GM18507 (cell line): ENCODE measurements at places on chromosomes 12 and 14.

DNA sequence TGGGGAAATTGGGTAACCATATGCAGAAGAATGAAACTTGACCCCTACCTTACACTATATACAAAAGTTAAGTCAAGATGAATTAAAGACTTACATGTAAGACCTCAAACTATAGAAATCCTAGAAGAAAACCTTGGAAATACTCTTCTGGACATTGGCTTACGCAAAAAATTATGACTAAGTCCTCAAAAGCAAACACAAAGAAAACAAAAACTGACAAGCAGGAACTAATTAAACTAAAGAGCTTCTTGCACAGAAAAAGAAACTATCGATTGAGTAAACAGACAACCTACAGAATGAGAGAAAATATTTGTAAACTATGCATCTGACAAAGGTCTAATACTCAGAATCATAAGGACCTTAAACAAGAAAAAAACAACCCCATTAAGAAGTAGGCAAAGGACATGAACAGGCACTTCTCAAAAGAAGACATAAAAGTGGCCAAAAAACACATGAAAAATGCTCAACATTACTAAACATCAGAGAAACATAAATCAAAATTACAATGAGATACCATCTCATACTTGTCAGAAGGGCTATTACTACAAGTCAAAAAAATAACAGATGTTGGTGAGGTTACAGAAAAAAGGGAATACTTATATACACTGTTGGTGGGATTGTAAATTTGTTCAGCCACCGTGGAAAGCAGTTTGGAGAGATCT is 37.0 kb upstream of the CFAP54 start:
- DNase-seq: no peak

DNA sequence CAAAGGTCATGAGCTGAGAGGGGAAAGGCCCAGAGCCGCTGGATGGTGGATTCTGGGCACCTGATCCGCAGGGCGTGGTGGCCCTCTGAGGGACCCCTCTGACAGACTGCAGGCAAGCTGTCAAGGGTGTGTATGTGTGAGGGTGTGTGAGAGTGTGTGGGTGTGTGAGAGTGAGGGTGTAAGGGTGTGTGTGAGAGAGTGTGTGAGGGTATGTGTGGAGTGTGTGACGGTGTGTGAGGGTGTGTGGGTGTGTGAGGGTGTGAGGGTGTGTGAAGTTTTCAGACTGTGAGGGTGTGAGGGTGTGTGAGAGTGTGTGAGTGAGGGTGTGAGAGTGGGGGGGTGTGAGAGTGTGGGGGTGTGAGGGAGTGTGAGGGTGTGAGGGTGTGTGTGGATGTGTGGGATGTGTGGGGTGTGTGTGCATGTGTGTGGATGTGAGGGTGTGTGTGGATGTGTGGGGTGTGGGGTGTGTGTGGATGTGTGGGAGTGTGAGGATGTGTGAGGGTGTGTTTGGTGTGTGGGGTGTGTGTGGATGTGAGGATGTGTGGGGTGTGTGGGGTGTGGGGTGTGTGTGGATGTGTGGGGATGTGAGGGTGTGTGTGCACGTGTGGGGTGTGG is 156.7 kb downstream of the TMEM121 start:
- DNase-seq: no peak

- no peak for DNase-seq
These were observed 596.7 kb upstream of the ATP2B1 start for GRCh38 chr12:90305379-90305778.

DNA sequence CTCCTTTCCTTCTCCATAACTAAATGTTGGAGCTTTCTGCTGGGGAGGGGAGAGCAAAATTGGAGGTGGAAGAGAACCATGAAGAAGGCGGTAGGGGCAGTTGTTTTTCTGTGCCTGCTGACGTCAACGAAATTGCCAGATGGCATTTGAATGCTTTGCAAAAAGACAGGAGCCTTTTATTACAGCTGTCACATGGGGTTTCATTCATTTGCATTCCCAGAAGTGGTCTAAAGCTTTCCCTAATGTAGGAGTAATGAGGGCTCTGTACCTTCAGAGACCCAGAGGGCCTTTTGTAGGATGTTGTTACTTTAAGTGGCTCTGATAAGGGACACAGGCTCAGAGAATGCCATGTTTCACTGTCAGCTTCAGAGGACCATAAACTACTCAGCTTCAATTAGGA is 107.1 kb upstream of the SLCO1C1 start:
- DNase-seq: no peak

DNA sequence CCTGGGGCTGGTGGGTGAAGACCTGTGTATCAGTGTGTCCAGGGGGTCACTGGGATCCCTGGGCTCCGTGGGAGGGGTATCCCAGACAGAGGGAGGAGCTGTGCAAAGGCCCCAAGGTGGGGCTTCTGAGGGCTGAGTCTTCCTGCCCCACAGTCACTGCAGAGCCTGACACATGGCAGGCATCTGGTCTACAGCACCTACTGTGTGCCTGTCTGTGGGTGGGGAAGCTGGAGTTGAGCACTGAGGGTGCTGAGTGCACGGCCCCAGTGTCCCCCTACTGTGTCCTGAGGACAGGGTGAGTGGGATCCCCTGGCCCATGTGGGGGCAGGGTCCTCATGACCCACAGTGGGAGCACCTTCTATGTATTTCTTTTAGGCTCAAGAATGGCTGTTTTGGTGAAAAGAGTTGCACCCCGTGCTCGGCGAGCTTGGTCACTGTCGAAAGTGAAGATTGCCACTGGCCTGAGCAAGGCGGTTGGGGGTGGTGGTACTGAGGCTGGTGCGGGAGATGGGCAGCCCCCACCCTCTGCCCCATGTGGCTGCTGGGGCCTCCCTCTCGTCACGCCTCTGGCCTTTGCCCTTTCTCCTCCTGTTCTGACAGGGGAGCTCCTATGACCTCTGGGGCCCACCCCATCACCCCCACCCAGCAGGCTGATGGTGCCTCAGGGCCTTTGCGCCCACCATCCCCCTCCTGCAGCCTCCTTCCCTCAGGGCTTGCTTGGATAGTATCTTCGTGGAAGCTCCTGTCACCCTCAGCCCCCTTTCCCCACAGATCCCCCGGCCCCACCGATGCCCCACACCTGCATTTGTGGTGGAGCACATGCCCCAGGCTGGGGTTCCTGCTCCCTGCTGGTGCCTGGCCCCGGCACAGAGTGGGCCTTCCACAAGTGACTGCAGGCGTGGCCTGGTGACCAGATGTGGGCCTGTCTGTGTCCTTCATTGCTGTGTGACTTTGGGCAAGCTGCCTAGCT is 55.8 kb downstream of the BEGAIN start:
- DNase-seq: no peak

DNA sequence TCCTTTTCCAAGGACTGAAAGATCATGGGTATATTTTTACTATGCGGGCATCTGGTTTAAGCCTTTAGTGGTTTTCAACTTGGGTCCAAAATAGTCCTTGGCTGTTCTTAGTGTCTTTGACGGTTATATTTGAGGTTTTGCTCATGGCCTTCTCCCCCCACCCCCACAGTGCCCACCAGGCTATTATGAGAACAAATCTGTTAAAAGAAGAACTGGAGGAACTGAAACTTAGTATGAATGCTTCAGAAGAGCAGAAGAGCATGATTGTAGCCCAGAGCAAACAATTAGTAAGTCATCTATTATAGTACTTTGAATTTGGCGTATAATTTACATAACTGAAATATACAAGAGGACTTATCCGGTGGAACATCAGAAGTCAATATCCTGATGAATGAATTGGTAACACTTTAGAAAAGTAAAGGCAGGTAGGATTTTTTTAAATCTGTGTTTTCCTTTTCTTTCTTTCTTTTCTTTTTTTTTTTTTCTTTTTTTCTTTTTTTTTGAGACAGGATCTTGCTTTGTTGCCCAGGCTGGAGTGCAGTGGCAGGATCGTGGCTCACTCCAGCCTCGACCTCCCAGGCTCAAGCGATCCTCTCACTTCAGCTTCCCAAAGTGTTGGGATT is 71.8 kb upstream of the BCAT1 start:
- peak; percentile 22 for DNase-seq

GRCh38 chr12:13187399-13187798 is 9.1 kb upstream of the EMP1 start:
- no peak for DNase-seq

DNA sequence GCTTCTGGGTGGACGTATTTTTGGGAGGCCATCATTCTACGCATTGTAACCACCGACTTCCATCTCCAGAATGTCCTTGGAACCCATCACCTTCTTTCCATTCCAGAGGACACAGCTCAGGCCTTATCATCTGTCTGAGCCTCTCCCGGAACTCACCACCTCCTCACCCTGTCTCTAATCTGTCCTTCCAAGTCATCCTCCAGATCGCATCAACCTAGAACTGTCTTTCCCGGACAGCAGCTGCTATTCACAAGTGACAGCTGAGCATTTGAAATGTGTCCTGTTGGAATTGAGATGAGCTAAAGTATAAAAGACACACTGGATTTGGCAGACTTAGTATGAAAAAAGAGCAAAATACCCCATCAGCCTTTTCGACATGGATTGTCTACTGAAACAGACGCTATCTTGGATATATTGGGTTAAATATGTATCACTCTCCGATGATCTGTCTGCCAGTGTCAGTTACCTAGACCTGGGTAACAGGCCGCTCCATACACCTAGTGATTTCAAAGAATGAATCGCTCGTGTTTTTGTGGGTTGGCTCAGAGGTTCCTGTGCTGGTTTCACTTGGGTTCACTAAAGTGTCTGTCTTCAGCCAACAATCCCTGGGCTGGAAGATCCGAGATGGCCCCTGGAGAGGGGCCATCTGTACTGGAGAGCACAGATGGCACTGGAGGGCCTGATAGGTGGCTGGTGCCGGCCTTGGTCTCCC is 104.4 kb upstream of the RFLNA start:
- no peak for DNase-seq

DNA sequence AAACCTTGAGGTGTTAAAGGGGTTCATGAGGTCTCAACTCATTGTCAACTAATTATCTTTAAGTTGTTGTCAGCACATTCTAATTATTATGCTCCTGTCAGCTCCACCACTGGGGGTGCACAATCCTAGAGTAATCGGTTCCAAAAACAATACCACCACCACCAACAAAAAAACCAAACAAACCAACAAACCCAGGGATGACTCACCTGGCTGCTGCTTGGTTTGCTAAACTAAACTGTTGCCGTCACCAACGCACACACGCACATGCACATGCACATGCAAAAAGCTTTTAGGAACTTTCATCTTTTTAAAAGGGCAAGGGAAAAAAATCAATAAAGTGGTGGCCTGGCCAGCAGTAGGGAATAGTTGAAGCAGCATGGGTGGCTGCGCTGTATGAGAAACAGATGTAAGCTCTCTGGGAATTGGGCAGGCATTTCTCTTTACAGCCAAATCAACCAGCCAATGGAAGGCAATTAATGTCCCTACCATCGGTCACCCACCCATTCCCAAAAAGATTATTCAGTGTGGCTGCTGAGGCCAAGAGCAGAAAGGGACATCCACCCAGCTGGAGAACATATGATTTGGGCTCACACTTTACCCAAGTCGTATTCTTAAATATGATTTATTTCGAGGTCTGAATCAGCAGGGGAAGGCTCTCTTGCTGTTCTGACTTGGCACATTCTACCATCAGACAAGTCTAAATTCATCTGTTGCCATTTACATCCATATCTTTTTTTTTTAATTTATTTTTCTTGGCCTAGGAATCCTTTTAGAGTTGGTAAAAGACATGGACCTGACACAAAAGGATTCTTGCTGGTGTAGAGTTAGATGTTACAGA is 20.0 kb downstream of the TMEM30B start:
- DNase-seq: no peak

DNA sequence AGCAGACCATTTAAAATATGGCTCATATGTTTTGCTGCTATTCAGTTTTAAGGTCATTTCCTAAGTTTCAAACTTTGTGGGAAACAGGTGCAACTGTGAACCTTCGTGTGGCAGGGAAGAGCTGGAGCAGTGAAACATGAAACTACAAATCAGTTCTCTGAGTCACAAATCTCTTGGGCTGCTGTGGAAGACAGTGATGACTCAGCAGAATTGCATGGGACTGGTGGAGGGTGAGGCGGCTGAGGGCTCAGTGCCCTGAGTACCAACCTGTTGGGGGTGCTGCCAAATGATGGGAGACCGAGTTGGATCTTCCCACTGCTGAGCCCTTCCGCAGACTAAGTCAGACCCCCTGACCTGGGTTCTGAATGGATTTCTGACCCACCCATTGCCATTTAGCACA is 8.4 kb upstream of the CALM1 start:
- DNase-seq: no peak

GRCh38 chr14:22630486-22630885 is 13.7 kb downstream of the OR6J1 start:
- DNase-seq: no peak

DNA sequence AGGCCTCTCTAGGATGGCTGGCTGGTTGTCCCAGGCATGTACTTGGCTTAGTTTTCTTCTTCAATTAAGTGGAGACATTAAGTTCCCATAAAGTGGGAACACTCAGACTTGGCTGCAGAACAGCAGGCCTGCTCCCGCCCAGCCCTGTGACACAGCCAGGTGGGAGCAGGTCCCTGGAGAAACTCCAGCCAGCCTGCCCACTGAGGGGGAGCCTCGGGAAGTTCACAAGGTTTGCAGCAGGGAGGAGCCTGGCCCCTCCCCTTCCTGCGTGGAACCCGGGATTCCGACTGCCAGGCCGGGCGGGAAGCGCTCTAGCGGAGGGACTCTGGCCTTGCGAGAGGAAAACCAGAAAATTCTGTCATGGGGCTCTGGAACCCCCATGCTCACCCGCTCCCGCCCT is 98.3 kb upstream of the EVL start:
- no peak for DNase-seq

DNA sequence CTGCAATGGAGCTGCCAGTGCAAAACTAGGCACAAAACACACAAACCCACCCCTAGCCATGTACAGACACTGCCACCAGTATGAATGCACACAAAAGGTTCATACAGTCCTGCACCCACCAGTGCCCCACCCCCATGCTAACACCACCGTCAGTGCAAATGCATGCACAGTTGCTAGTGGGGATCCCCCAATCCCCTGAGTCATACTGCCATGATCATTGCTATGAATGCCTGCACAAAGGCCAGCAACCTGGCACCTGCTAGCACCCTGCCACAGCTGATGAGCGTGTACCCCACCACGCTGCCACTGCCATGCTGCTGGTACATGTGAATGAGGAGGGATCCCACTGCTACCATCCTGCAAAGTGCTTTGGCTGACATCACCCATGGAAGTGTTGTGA is 23.9 kb downstream of the PZP start:
- DNase-seq: no peak

- DNase-seq: no peak
These were observed 279.8 kb downstream of the AKAP6 start for GRCh38 chr14:32608857-32609256.

DNA sequence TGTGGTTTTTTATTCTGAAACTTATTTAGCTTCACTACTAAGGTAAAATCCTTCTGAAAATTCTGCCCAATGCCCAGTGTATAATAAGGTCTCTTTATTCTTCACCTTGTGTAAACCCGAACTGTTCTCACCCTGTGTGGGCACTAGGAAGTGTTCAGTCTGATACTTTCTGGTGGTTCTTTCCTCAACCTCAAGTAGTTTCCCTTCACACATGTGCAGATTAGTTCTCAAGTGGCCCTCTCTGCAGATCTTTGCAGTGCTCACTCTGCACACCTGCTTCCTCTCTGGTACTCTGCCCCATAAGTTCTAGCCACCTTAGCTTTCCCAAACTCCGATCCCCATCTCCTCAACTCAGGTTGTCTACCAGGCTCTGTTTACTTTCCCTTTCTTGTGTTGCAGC is 61.6 kb downstream of the RAD51B start:
- peak; percentile 25 for DNase-seq
